DMS153 (cell line): ENCODE measurements at places on chromosomes 16 and 17.

- no peak for DNase-seq
These were observed 58.3 kb downstream of the AKAP1 start for GRCh38 chr17:57143361-57143760.

DNA sequence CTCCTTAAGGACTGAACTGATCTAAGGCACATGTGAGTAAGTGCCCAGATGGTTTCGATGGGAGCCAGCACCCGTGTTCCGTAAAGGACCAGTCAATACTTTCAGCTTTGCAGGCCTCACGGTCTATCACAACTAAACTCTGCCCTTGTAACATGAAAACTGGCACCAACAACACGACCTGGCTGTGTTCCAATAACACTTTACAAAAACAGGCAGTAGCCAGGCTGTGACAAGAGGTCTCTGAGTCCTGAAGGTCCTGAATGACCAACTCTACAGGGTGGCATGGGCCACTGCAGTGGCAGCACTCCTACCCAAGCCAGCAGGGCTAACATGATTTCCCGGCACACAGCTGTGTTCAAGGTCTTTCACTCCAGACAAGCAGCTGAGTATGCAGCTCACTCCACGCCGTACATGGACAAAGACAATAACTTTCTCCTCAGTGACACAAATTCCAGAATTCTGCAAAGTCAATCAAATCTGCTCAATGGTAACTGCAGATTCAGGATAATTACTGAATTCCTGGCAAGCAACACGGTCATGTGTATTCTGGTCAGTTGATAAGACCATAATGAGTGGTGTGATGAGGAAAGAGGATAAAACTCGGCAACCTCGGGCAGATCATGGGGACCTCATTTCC, 15.3 kb downstream of the NPLOC4 start:
- DNase-seq, result no peak

- no peak for DNase-seq
These were observed 158.1 kb downstream of the MAP2K4 start for GRCh38 chr17:12178644-12179330.

- no peak for DNase-seq
These were observed 17.1 kb upstream of the SREBF1 start for GRCh38 chr17:17853811-17854447.

GRCh38 chr17:56919717-56920116, 5.9 kb upstream of the TRIM25 start:
- no peak for DNase-seq

DNA sequence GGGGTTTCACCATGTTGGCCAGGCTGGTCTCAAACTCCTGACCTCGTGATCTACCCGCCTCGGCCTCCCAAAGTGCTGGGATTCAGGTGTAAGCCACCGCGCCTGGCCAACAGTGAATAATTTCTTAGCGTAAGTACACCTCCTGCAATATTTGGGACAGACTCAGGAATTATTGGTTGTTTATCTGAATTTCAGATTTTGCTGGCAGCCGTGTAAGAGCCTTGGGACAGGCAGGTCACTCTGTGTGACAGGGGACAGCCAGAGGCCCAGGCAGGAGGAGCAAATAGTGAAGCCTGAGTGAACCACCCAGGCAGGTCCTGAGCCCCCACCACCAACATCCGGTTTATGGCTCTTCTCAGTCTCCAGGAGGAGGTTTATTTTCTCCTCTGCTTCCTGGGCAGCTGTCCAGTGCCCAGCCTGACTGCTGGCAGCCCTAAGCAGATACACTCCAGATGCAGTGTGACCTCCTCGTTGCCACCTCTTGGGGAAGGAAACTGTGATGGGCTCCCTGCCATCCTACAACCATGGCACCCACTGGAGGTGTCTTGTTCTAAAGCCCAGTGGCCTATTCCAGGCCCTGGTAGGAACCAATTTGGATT, 26.2 kb upstream of the ADORA2B start:
- no peak for DNase-seq

DNA sequence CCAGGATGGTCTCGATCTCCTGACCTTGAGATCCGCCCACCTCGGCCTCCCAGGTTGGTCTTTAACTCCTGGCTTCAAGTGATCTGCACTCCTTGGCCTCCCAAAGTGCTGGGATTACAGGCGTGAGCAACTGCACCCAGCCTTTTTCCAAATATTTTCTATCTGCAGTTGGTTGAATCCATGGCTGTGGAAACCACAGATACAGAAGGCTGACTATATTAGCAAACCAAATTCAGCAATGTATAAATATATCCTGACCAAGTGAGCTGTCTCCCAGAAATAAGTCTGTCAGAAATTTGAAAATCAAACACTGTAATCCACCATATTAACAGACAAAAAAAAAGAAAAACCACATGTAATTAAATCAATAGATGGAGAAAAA, 9.6 kb downstream of the CFDP1 start:
- DNase-seq, result no peak

DNA sequence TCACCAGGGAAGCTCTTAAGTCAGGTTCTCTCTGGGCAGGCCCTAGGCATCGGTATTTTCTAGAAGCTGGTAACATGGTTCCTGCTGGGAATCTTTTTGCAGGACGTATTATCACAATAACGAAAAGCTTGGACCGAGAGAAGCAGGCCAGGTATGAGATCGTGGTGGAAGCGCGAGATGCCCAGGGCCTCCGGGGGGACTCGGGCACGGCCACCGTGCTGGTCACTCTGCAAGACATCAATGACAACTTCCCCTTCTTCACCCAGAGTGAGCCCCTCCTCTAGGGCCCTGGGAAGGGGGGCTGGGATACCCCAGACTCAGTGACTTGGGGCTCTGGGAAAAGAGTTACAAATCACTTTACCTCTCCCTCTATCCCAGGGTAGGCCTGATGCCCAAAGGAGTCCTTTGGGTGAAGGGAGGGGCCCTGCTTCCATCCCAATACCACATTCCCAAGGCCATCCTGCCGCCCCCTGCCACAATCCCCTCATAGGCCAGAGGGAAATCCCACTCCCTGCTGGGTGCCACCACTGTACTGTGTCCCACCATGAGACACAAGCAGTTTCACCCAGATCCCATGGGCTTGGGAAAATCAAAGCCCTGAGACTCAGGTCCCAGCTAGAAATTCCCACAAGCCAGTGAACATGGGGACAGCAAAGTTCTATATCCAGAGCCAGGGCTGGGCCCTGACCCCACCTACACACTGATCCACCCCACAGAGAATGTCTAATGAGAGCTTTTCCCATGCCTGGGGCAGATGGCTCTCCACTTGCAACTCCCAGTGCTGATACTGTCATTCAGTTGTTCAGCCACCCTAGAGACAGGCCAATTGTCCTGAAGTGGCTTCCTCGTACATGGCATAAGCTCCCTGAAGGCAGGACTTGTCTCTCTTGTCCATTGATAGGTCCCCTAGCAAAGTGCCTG, 23.0 kb downstream of the CDH5 start:
- no peak for DNase-seq
